ENCODE measurements at places on chromosomes 2 and 18.

DNA sequence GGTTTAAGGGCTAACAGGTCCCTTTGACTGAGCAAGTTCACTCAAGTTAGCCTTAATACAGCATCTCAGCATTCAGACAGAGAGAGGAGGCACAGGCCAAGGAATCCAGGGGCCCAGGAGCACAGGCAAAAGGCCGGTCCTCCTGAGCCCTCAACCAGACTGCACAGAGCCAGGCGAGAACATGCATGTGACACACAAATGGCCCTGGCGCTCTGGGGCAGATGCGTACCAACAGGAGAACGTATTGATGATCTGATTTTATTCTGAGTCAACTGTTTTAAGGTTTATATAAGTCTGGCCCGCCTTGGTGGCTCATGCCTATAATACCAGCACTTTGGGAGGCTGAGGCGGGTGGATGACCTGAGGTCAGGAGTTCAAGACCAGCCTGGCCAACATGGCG lies 34.9 kb downstream of the KCNIP3 start:
- no peak for DNase-seq

- DNase-seq, result no peak
Observed at GRCh38 chr2:74267068-74267467, 68.7 kb downstream of the MTHFD2 start.

GRCh38 chr2:47073641-47074040 lies 81.5 kb downstream of the STPG4 start:
- DNase-seq, result no peak

GRCh38 chr2:96083989-96084857 lies 32.1 kb downstream of the ADRA2B start:
- no peak for DNase-seq

GRCh38 chr2:18903750-18904149 lies 314.4 kb upstream of the NT5C1B start:
- DNase-seq, result no peak

- no peak for DNase-seq
Observed at GRCh38 chr18:63421514-63421913, 762 bp downstream of the VPS4B start.

- no peak for DNase-seq
Observed at GRCh38 chr2:11242542-11243174, 87.4 kb downstream of the SLC66A3 start.

DNA sequence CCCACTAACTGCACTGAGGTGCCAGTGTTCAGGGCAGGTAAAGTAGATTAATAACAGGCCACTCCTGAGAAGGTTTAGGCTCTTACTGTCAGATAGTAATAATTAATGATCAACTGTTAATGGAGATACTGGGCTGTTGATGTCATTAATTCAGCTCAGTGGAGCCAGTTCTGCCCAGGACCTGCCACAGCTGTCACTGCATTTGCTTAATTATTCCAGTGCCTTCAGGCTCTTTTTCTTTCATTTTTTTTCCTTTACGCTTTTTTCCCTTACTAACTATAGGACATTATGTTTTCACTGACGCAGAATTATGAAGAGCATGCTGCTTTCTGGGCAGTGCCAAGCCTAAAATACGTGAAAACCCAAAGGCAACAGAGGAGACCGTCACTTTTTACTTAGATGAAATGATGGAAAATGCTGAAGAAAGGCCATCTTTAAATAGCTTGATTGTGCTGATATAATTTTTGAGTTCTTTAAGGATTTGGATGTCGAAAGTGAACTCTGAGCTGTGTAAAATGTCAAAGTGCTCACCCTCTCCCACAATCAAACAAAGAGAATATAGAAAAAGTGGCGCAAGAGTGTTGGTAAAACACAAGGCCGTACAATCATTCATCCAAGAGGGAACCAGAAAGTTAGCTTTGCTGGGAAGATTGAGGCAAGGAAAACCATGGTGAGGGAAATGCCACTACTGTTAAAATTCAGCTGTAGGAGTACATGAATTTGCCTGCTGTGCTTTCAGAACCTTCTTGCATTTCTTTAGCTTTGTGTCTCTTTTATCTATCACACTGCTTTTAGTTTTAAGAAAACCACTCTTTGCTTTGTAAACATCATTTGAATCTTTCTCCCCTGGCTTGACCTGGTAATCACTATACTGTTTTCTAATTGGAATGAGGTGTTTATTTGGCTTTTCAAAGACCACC lies 192.0 kb upstream of the ZEB2 start:
- DNase-seq, result no peak

- DNase-seq, result peak; percentile 19
Observed at GRCh38 chr18:74806700-74807416, 209.2 kb downstream of the ZNF407 start.

GRCh38 chr2:229896857-229897256 lies 25.0 kb downstream of the TRIP12 start:
- no peak for DNase-seq
